ENCODE measurements at places on chromosomes 4 and X.

DNA sequence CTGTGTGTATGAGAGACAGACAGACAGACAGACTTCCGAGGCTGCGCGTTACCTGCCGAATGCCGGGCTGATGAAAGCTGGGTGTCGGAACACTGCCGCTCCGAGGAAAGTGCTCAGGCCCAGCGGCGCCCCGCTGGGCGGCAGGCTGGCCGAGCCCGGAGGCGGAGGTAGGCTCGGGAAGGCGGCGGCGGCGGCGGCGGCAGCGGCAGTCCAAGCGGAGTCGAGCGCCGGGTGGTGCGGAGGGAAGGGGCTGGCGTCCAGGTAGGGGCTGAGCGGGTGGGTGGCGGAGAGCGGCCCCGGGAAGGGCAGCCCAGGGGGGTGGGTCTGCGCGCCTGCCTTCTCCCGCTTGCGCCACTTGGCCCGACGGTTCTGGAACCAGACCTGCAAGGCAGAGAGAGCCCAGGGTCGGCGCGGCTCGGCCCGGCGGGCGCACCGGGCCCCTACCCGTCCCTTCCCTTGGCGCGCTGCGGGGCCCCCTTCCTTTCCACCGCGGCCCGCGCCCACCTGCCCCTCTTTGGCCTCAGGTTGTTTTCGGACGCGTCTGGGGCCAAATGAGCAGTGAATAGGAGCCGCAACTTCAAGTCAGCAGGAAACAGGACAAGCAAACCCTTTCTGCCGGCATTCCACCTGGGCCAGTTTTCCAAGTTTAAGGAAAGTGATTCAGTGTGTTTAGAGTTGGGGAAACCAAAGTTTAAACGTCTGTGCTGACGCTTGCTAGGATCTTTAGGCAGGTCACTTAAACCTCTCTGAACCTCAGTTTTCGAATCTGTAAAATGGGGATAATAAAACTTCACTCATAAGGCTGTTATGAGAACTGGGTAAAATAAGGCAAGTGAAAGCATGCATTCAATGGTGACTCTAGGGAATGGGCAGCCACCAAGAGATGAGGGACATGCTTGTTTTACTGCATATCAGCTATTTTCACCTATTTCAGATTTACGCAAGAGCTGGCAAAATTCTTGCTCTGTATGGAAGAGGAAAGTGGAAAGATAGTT, 8.4 kb downstream of the ARX start:
- DNase-seq: no peak

DNA sequence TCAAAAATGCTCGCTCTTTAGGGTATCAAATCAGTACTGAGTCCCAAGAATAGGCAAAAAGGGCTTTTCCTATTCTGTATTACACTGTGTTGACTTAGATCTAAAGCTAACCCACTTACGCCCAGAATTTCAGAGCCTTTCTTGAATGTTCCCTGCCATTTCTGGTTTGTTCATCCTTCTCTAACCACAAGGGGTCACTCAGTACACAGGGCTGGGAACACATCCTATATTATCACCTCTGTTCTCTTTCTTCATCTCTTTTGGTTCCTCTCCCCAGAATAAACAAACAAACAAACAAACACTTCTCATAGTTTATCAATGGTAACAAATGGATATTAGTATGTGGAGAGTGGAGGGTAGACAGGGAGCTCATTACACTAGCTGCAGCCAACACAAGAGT, 25.5 kb upstream of the MORC4 start:
- no peak for DNase-seq

DNA sequence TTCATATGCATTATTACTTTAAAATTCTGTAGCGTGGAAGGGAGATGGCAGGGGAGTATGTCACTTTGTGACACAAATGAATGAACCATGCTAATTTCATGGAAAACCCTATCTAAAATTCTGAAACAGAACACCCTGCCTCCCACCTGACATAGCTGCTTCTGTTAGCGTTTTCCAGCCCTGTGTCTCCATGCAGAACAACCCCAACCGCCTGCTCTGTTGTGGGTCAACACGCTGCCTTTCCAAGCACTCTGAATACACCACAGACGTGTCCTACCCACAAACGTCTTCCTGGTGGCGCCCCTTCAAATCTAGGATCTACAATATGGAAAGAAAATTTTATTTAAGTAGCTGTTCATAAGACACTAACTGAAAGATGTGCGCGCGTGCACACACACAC, 238.6 kb downstream of the TRIML1 start:
- DNase-seq: no peak

DNA sequence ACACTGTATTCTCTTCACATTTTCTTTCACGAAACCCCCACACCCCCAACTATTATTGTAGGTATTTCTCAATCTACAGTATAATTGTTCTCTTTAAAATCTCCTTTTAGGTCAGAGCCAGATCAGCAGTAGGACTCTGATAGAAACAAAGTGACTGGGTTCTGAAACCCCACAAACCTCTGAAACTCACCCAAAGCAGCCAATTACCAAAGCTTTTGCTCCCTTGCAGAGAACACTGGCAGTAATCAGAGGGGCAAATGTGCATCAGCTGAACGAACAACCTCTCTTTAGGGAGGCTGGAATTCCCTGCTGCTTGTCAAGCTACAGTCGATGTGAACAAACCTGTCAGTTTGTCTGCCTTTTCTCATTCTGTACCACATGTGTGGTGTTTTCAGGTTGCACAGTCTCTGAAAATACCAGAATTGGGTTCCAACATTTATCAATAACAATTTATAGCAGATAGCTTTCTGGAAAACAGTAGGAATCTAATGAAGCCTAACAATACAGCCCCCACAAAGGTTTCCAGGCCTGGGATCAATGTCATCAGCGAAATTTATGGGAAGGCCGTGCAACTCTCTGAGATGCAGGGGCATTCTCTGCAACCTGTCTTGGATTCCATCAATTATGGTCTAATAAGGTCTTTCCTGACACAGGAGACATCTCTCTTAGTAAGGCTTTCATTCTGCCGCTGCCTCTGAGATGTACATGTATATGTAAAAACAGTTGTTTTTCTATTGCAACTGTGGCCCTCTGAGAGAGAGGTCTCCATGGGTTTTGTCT, 395.9 kb downstream of the GPAT3 start:
- no peak for DNase-seq

DNA sequence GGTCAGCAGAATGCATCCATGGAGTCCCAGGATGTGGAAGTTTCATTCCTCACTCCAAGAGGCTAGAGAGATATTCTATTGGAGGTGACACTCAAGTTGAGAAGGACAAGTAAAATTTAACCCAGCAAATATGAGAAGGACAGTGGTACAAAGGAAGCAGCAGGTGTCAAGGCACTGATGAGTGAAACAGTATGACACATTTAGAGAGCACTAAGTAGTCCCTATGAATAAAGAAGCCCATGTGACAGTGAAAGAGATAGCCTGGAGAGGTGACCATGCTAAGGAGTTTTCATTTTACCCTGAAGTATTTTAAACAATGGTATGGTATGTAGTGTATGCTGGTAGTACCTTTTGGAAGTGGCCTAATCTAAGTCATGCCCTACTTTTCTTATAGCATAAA, 9.2 kb downstream of the BMX start:
- no peak for DNase-seq

DNA sequence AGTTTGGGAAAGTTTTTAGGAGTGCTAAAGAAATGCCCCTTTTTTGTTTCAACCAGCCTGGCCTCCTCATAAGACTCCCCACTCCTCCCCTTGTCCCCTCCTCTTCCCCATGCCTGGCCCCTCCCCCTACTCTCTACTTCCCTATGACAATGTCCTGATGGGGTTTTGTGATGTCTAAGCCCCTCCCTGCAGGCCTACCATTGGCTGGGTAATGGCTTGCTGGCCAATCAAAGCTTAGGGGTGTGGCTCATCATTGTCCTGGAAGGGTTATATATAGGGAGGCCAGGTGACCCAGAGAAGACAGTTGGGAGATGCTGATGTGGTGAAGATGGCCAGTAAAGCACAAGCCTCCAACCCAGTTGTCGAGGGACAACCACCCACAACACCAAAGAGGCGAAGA, 48.2 kb upstream of the PASD1 start:
- DNase-seq: no peak

DNA sequence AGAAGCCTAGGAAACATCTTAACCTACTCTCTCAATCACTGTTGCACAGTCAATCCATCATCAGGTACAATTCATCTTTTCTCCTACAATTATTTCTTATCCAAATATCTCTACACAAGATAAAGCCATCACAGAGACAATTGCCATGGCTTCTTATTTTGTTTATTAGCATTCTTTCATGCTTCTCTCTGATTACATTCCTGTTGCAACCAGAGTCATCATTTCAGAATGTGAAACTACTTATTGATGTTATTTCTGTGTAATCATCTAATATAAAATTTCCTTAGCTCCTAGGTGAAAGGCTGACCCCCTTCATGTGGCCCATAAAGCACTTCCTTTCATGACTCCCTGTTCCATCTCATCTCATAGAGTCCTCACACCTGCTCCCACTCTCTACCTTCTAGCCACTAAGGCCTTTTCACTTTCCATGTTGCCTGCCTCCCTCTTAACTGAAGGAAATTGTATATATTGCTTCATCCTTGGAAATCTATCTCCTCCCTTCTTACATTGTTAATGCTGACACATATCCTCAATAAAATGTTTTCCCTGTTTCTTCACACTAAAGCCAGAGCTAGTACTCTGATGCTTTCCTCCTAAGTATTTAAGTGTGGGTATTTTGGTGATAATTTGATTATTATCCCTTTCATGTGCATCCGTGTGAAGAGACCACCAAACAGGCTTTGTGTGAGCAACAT, 829.9 kb downstream of the FAT4 start:
- DNase-seq: no peak

GRCh38 chr4:6172093-6172926, 28.0 kb downstream of the JAKMIP1 start:
- no peak for DNase-seq
